Fibroblast of the aortic adventitia (primary cell): ENCODE measurements at places on chromosomes 12 and 14.
A peak's percentile ranks its signal among the peaks of the same experiment; 100 is the strongest.

GRCh38 chr12:107515446-107515958 is 170.1 kb upstream of the PWP1 start:
- DNase-seq = peak; percentile 95

- no peak for DNase-seq
These were observed 25.7 kb upstream of the TC2N start for GRCh38 chr14:91893007-91893406.

DNA sequence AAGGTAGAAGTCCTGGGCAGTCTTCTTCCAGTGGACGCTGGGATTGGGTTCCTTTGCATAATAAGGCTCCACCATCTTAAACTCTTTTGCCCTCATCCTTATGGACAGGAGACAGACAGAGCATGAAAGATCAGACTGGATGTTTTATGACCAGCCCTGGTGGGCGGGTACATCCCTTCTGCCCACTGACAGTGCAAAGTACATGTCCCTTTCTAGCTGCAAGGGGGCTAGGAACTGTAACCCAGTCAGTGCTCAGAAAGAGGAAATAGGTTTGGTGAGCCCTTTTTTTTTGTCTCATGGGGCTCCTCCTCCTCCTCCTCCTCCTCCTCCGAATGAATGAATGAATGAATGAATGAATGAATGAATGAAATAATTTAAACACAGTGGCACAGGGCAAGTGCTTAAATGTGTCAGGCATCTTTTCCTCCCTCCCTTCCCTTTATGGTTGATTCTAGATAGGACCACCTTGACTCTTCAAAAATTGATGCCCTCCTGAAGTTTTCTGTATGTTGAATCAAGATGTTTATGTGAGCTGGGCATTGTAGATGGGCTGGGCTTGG is 36.4 kb upstream of the HNF1A start:
- no peak for DNase-seq

DNA sequence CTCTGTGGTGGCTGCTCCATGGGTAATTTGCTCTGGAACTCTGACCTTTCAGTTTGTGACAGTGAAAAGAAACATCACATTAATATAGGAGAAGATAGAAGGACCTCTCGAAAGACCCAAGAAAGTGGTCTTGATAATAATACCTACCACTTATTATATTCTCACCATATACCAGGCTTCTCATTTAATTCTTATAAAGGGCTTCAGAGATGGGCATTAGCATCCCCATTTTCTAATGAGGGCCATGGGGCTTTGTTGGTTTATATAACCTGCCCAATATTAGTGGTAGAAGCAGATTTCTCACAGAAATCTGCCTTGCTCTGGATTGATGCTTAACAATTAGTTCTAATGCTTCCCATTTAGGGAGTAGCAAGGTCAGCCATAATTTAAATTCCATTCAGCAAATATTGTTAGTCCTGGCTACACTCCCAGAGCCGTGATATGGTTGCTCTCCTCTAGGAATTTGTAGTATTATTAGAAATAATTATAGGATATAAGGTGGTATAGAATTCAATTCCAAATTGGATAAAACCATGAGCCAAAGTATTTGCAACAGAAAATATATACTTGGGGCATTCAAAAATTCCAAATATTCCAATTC is 7.4 kb upstream of the AMIGO2 start:
- DNase-seq = peak; percentile 72

DNA sequence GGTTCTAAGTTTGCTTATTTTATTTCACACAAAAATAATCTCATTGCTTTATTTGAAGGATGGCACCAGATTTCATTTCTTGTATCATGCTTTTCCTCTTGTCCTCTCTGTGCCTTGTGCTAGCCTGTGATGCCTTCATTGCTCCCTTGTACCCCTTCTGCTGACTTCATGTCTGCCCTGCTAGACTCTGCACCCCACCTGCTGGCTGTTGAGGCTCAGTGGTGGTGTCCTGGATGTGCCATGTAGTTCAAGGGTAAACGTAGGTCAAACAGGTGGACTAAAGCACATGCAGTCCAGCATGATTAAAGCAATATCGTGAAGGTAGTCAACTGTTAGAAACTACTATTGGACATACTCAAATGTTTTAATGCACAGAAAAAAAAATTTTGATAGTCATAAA is 21.6 kb downstream of the MRPS35 start:
- no peak for DNase-seq

- DNase-seq = no peak
These were observed 7.4 kb upstream of the CYP46A1 start for GRCh38 chr14:99676657-99677056.

DNA sequence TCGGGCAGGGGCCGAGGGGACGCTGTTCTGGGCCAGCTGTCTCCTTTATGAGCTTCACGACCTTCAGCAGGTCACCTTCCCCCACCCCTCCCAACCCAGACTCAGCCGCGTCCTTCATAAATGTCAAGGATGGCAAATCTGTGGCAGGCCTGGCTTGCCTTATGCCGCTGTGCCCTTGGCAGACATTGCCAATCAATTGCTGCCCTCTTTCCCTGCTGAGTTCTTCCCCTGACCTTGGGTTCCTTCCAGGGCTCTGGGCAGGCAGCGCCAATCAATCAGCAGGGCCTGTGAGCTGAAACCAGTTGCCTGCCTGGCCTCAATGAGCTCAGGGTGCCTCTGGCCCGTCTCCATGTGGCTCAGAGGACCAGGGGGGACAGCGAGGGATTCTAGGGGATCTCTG is 7.7 kb downstream of the FAM222A start:
- DNase-seq = no peak

DNA sequence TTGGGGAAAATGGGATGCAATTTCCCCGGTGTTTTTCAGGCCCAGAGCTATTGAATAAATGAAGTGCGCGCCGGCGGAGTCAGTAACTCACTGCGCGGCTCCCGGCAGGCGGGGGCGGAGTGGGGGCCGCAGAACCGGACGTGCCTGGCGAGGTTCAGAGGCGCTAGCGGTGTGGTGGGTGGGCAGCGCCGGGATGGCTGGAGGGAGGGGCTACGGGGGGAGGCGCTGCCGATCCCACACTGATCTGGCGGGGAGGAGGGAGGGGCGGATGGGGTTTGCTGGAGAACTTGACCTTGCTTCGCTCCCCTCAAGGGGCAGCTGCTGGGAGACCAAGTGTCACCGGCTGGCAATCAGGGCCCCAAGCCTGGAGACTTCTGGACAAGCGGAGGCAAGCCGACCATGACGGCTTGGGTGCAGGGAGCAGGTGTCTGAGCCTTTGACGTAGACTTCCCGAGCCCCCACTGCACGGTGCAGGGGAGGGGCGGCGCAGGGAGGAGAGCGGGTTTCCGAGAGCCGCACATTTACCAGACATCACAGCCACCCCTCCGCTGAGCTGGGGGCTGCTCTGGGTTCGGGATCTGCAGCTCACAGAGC is 174.1 kb upstream of the RTL1 start:
- no peak for DNase-seq

DNA sequence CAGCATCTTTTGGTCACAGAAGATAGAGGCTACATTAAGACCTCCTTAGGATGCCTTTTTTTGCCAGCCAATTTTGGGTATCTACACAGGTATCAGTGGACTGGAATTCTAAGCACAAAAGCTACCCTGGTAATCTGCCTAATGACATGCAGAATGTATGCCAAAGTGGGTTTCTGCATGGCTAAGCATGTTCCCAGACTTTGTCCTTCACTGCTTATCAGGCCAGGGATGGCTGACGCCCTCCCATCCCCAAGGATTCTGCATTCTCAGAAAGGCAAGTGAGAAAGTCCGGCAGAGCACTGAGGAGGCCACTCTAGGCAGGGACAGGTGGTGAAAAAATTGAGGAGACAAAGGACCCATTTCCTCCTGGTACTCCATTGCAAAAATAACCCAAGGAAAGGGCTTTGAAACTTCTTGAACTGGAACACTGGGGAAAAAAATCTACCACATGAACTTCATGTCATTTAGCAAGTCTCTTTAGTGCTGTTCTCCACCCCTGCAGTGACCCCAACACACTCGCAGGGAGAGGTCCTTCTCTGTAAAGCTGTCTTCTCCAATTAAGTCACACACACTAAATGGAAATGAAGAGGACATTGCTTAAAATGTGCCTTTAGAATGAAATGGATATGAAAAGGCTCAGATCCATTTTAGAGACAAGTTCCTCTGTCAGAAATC is 91.7 kb upstream of the MAX start:
- DNase-seq = no peak

- peak; percentile 88 for DNase-seq
These were observed 55.0 kb upstream of the BICD1 start for GRCh38 chr12:32051511-32052211.
